HFFc6 (cell line): ENCODE measurements at places on chromosomes 12 and 14.

- no peaks in the 10 kb centered on the region for H3K4me1 ChIP-seq
- H3K27me3 ChIP-seq, result peaks cover 48% of the 10 kb centered on the region
- no peak overlapping the region for H3K4me3 ChIP-seq
- H3K27ac ChIP-seq, result no peak overlapping the region
- H3K36me3 ChIP-seq, result no peaks in the 10 kb centered on the region
- DNase-seq, result no peak
Measured at GRCh38 chr12:5632453-5632852, 200.5 kb downstream of the NTF3 start.

- peaks cover 71% of the 10 kb centered on the region for H3K4me1 ChIP-seq
- peak; percentile 18 for DNase-seq
- peak overlapping the region; percentile 63 for H3K27ac ChIP-seq
- H3K27me3 ChIP-seq, result peaks cover 1% of the 10 kb centered on the region; the same call in 1 of the 2 replicates
- peak overlapping the region; percentile 5 for H3K4me3 ChIP-seq
- no peaks in the 10 kb centered on the region for H3K36me3 ChIP-seq
Measured at GRCh38 chr12:27560126-27560525, 36.1 kb downstream of the PPFIBP1 start.

DNA sequence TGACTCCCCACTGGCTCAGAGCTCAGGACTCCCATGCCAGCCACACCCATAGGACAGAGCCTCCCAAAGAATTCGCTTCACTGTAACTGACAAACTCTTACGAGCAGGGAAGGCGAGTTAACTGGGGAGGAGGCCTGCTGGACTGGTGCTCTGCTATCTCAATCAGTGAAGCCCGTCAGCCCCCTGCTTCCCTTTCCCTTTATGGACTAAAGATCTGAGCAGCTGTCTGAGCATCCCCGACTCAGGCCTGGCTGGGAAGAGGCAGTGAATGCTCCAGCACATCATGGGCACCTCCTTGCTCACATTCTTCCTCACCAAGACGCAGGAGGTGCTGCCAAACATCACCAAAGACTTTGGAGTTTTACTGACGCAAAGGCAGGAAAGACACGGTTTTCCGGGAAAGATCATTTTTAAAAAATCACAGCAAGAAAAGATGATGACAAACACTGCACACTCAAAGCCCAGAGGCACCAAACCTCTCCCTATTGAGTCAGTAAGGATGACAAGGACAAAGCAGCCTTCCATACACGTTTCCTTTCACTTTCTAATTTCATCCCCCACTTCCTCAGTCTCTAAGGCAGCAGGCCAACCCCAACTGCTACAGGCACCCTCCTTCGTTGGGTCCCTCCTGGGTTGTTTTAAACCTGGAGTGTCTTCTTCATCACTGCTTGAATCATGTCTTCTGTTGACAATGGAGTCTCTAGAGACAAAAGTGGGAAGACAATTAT, 45.0 kb upstream of the P2RX7 start:
- peaks cover 13% of the 10 kb centered on the region for H3K4me1 ChIP-seq
- H3K36me3 ChIP-seq, result no peaks in the 10 kb centered on the region
- no peak overlapping the region for H3K27ac ChIP-seq
- no peak for DNase-seq
- H3K4me3 ChIP-seq, result peak overlapping the region; percentile 53
- peaks cover 32% of the 10 kb centered on the region for H3K27me3 ChIP-seq

DNA sequence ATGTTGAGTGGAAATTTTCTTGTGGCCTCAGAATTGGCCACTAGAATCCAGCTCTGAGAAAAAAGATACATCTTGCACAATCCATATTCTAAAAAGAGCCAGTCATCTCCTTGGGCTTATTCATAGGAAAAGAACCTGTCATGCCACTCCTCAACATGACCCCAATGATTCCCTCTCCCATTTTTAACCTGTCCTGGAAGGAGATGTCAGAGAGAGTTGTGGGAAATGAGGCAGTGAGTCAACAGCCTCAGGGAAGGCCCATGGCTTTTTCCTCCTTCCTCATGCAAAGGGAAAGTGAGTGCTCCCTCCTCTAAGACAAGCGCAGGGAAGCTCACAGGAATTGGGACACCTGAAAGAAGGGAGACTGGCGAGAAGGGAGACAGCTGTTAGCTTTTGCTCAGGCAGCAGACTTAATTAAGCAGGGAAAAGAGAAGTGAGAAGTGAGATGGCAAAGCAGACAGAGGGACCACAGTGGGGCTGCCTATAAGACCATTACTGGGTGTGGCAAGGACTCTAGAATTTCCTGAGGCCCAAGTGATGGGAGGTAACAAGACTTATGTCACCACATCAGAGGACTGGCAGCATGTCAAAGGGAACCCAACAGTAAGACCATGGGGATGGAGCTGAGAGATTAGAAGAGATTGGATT, 10.2 kb upstream of the DHRS7 start:
- no peak overlapping the region; the same call in 1 of the 2 replicates for H3K27ac ChIP-seq
- H3K4me1 ChIP-seq, result peaks cover 28% of the 10 kb centered on the region
